ENCODE measurements at places on chromosomes 3 and 15. TPM values are rescaled to one million over a fixed set of nuclear protein-coding genes. Genes with fewer than 3 reads are reported as not detected.
A peak's percentile ranks its signal among the peaks of the same experiment; 100 is the strongest.

The PLOD2 gene
- total RNA-seq, result 25.1 TPM

The ARRDC4 gene
- 77.6 TPM for total RNA-seq

The TMEM212 gene
- total RNA-seq, result not detected

DNA sequence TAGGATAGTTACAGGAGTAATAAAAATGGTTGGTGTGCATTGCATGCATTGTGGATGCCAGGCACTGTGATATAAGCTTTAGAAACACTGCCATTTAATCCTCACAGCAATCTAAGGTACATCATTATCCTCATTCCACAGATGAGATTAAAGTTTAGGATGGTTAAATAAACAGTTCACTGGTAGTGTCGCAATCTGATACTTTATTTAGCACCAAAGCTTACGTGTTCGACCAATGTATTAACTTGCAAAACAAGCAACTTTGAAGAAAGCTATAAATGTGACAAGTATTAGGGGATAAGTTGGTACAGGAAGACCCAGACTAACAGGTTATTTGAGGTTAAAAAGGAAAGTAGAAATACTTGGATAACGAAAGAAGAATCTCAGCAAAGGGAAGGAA lies 150.5 kb upstream of the ZNF385D start:
- ATAC-seq, result no peak

DNA sequence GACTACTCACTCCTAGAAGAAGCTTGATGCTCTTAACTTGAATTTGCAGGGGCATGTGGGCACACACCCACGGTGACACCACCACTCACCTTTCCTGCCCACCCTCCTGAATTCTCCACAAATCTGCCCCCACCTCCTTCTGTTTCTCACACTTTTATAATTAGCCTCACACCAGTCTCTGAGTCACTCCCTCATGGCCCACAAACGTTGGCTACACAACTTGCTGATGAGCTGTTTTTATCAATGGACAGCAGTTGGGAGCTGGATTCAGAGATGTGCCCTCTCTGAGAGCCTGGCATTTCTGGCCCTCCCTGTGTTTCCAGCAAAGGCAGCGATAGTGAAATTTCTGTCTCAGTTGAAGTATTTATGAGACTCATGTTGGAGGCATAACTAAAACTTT lies 1.3 kb downstream of the COLQ start:
- peak; percentile 24 for ATAC-seq

DNA sequence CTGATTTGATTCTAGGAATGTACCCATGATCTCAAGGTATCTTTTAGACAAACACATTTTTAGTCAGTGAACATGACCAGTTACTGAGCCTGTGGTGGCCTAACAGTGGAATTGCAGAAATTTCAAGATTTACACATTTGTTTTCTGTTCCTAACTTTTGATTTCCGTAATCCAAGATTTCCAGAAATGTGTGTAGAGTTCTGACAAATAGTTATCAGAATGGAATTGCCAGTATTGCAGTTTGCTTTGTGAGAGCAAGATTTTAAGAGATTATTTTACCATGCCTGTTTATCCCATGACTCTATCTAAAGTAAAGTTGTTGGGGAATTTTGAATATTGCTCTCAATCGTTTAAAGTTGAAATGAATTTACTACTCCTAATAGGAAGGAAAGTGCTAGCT lies 11.7 kb upstream of the UTS2B start:
- ATAC-seq, result no peak

The GLDN gene
- 14.1 TPM for total RNA-seq

The NEO1 gene
- total RNA-seq, result 98.0 TPM

DNA sequence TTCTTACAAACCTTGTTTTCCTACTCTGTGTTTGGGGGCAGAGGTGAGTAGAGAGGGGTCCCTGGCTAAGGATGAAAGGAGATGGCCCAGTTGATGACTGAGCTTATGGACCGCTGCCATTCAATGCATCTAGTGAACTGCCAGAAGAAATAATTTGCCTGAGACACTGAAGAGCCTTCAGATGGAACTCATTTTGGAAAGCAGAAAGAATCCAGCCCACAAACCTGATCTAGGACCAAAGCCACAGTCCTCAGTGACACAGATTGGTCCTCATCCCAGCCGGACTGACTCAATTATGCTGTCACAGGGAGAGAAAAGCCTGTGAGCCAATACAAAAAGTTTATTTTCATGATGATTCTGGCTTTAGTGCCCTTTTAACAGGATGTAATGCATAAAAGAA lies 82.7 kb downstream of the CD47 start:
- ATAC-seq, result no peak

The OIP5 gene
- total RNA-seq, result 0.63 TPM

GRCh38 chr15:71082803-71083202 lies 32.5 kb upstream of the THSD4 start:
- no peak for ATAC-seq

The PLA2G4B gene
- total RNA-seq, result 2.3 TPM

The SLC25A36 gene
- 102 TPM for total RNA-seq

The CHRNA7 gene
- total RNA-seq, result 5.5 TPM

- no peak for ATAC-seq
These were observed 172.4 kb downstream of the OXSM start for GRCh38 chr3:25962255-25962654.

- ATAC-seq, result no peak
These were observed 185.2 kb downstream of the CPNE4 start for GRCh38 chr3:131849616-131850015.

DNA sequence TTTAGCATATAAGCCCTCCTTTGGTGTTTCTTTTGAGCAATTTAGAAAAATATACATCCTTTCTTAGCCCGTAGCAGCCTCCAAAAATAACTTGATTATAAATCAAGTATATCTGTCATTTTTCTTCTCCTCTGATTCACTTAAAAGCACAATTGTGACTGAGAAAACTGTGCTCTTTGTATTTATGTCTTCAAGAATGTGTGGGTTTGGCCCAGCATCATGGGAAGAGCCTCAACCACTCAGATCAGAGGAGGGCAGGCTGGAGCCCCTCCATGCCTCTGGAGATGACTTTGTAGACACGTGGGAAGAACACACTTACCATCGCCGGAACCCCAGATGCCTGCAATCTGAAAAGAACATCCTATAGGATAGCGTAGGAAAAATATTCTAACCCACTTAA lies 123.8 kb upstream of the FEZF2 start:
- ATAC-seq, result no peak

The MAPKAPK3 gene
- total RNA-seq, result 18.4 TPM

GRCh38 chr3:126612479-126613205 lies 42.3 kb downstream of the TXNRD3 start:
- no peak for ATAC-seq

DNA sequence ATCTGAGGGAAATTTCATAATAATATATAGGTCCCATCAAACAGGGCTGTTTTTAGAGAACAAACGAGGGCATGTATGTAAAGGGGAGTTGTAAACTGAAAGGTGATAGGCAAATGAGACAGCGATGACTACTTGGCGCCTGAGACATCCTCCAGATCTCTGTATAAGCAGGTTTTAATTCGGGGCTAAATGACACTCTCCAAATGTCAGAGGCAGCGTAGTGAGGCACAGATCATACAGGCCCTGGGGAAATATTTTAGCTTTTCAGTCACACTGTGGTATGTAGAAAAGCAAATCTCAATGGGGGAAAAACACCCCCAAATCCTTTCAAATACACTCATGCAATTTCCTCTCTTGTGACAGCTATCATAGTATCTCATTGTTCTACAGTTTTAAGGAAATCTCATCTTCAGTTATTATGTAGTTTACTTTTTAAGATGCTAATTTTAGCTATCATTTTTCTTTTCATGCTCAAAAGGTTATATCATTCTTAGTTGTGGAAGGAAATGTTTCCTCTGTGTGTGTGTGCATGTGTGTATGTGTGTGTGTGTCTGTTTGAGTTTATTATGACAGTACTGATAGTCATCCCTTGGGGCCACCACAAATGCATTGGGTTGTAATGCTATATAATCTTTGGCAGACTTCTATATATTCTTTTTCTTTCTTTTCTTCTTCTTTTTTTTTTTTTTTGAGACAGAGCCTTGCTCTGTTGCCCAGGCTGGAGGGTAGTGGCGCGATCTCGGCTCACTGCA lies 1.1 kb downstream of the TPRG1 start:
- no peak for ATAC-seq

DNA sequence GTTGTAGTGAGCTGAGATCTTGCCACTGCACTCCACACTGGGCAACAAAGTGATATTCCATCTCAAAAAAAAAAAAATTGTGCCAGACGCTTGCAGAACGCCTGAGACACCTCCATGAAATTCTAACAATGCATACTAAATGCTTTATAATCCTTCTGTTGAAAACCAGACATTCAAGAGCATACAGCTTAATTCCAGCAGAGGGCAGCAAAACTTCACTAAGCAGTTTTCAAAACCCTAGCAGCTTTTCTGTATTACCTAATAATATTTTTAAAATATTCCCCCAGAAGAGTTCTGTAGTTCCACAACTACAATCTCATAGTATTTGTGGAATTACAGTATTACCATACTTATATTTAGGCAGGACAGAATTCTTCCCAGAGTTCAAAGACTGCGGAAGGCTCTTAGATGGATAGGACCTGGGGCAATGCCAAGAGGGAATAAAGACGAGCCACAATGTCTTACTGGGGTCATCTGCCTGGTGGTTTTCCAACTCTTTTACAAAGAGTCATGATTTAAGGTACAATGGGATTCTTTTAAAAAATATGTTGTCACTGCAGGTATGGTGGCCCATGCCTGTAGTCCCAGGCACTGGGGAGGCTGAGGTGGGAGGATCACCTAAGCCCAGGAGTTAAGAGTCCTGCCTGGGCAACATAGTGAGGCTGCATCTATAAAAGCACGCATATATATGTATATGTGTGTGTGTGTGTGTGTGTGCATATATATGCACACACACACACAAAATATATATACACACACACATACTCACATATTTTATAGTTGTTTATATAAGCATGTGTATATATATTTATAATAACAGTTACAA lies 19.6 kb upstream of the TASOR start:
- ATAC-seq, result peak; percentile 71

GRCh38 chr15:97966924-97967620 lies 6.6 kb downstream of the ARRDC4 start:
- ATAC-seq, result no peak

The STAC gene
- 9.2 TPM for total RNA-seq

The PRTG gene
- total RNA-seq, result 0.31 TPM

DNA sequence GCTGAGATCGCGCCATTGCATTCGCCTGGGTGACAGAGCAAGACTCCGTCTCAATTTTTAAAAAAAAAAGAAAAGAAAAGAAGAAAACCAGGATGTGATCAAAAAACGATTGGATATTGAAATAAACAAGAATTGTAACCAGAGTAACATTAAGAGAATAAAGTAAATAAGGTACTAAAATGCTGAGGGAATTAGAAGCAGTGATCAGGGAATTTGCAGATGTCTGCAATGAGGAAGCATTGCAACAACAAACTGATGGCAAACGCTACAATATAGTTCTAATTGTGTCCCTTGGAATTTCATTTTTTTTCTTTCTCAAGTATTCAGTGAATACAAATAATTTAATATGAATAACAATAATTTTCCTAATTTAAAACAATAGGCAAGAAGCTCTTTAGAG lies 1077.5 kb downstream of the TBL1XR1 start:
- no peak for ATAC-seq
